ENCODE measurements at places on chromosomes 5 and 9.

DNA sequence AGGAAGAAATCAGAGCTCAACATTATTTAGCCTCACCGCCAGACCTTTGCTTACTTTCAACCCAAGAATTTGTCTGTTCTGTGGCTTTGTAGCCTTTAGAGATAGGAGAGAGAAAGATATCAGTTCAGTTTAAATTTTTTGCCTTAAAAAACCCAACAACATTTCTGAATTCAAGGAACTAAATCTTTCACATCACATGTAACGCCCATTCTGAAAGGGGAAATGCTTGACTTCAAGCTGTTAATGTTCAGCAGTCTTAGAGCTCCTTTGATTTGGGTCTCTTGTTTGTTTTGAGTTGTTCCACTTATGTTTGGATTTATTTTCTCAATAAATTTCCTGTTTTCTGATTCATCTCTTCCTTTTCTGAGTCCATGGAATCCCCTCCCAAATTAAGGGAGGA, 294.5 kb downstream of the ARHGAP26 start:
- no peak for DNase-seq

GRCh38 chr9:116288658-116289057, 135.1 kb downstream of the PAPPA start:
- no peak for DNase-seq

DNA sequence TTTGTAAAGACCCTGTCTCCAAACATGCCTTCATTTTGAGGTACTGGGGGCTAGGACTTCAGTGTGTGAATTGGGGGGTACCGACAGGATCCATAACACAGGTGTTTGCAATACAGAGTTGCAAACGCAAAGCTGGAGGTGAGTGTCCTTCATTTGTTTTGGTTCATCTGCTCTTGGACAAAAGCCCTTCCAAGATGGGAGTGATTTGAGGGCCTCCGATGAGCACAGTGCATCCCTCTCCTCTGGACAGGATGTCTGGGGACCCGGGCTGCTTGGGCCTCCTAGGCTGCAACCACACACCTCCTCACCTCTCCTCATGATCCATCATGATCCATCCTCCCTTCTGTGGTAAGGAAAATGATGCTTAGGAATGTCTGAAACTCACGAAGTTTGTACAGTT, 23.8 kb downstream of the FGD3 start:
- DNase-seq, result no peak

- no peak for DNase-seq
These were observed 46.7 kb upstream of the MACIR start for GRCh38 chr5:103211576-103212561.

DNA sequence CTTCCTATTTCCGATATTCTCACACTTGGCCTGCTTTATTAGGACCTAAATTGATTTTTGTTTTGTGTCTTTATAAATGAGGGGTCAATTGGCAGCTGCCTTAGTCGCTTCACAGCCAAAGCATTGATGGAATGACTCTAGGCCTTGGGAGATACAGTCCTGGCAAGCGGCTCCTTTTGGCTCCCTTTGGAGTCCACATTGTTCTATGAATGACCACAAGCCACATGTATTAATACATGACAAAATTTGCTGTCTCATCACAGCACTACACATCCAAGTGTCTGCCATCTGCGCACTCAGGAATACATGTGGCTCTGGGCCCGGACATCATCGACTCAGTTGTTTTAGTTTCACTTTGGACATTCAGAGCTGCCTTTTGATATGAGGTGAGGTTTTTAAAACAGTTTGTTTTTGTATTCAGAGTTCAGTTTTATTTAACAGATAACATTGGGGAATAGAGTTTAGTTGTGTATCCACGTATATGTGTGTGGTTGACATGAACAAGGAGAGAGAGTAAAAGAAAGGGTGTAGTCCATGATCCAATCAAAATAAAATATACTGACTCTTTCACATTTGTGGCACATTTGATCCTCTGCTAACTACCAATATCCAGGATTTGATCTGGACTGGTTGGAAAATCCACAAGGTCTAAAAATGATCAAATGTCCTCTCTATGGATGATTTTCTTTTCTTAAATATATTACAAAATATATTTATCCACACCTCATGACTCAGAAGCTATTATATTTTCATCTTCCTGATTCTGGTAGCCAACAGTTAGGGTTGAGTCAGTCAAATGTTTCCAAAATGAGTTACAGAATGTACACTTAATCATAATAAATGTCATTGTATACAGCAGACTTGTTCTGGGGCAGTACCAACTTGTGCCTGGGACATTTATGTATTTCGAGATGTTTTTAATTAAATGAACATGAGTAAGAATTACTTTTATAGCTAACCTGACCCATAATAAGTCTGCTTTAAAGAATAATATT, 114.0 kb upstream of the MTAP start:
- DNase-seq, result no peak

GRCh38 chr5:35694481-35694880, 76.8 kb downstream of the SPEF2 start:
- no peak for DNase-seq

DNA sequence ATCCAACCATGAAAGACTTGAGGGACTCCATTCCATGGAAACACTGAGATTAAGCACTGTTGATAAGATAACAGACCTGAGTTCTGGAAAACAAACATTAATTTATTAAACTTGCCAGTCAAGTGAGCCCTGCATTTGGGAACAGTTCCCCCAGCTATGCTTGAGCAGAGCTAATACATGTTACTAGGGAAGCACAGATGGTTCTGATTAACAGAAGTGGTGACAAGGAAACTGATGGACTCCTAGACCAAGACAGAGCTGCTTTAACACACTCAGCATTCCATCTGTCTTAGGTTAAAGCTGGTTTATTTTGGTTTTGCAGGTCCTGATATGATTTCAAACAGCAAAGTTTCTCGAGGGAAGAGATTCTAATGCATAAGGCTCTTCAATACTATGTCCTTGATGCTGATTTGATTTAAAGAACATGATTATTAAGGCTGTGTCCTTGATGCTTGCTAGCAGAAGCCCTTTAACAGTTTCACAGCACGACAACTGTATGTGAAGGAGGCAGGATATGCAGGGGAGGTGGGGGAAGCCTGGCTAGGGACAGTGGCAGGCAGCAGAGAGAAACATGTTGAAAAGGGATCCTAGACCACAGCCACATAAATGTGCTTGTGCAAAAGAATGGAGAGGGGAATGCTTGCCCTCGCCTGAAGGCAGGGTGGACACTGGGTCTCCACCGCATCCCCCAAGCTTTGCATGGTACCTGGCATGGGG, 66.2 kb downstream of the ACTBL2 start:
- no peak for DNase-seq

GRCh38 chr9:33165263-33166151, 1.6 kb downstream of the B4GALT1 start:
- no peak for DNase-seq

DNA sequence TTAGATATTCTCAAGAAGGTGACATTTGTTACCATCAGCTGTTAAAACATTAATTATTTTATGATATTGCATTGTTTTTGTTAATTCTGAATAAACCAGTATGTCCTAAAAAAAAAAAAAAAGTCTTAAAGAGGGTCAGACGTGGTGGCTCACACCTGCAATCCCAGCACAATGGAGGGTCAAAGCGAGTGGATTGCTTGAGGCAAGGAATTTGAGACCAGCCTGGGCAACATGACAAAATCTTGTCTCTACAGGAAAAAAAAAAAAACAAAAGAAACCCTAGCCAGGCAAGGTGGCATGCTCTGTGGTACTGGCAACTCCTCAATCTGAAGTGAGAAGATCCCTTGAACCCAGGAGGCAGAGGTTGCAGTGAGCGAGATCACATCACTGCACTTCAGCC, 46.8 kb downstream of the CYLC2 start:
- DNase-seq, result no peak

DNA sequence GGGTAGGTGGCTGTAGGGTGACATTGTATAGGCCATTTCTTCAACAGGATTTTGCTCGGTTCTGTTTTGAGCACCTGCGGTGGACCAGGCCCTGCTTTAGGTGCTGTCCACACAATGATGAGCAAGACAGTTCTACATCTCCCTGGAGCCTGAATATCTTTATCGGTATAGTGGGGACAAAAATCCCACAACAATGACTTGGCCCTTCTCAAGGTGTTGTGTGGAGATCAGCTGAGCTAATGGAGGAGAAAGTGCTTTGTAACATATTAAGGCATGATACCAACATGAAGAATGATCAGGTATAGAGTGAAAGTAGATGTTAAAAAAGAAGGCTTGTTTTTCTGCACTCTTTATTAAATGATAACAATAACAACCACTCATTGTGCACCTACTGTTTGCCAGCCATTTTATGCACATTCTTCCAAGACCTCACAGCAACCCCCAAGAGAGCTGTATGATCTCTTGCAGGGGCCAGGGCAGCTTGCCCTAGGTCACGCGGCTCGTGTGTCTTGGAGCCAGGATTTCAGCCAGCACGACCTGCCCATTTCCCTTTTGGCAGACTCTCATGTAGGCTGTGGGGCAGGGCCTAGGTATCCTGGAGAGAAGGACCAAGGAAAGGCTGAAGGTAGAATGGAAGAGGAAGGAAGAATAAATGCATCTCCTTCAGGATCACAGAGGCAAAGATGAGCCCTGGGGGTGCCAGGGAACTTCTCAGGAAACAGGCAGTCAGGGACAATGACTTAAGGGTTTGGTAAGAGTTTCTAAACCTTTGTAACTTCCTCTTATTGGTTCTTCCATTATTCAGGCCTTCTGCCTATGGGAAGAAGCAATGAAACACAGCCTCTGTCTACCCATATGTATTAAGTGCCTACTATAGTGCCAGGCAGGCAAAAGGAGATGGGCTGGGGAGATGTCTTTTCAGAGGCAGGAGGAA, 50.0 kb upstream of the PPARGC1B start:
- no peak for DNase-seq

- no peak for DNase-seq
These were observed 86.0 kb upstream of the FER start for GRCh38 chr5:108661590-108662219.

- no peak for DNase-seq
These were observed 91.0 kb downstream of the SNX18 start for GRCh38 chr5:54608423-54609085.

DNA sequence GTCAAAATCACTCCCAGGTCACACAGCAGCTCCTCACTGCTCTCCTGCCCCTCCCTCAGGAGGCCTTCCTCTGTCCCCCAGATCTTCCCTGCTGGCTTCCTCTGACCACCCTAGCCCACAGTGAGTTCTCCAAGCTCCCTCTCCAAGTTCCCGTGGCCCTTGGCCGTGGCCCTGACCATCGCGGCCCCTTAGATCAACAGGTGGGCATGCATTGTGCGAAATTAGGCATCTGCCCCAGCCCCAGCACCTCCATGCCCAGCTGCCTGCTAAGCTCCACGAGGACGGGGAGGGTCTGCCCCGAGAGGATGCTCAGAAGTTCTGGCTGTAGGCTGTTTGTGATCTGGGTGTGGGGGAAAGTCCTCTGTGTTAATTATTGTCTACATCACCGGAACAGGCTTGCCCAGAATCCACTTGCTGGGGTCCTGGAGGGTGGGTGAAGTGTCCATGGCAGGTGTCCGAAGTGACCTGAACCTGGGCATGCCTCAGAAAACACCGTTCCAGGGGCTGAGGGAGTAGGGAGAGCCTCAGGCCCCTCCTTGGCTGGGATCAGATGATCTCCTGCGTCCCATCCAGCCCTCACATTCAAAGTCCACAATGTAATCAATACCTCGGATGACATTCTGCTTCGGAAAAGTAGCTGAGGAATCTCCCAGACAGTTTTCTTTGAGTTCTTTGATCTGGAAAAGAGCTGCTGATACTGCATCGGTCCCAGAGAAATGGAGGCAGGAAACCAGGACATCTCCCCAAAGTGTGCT, 194.8 kb downstream of the PAX5 start:
- no peak for DNase-seq

GRCh38 chr5:57037355-57037754, 85.4 kb upstream of the MIER3 start:
- DNase-seq, result no peak

GRCh38 chr5:113067635-113068344, 91.2 kb downstream of the DCP2 start:
- DNase-seq, result no peak

- no peak for DNase-seq
These were observed 7.1 kb upstream of the OCLN start for GRCh38 chr5:69485471-69485870.

GRCh38 chr5:138466125-138466899, 1.0 kb downstream of the EGR1 start:
- no peak for DNase-seq

- DNase-seq, result no peak
These were observed 21.7 kb downstream of the LHX6 start for GRCh38 chr9:122207096-122207495.
